GM10248 (cell line): ENCODE measurements at places on chromosomes 7 and 10.
A peak's percentile ranks its signal among the peaks of the same experiment; 100 is the strongest.

- no peak for DNase-seq
Measured at GRCh38 chr7:4024133-4024532, 658.0 kb upstream of the FOXK1 start.

DNA sequence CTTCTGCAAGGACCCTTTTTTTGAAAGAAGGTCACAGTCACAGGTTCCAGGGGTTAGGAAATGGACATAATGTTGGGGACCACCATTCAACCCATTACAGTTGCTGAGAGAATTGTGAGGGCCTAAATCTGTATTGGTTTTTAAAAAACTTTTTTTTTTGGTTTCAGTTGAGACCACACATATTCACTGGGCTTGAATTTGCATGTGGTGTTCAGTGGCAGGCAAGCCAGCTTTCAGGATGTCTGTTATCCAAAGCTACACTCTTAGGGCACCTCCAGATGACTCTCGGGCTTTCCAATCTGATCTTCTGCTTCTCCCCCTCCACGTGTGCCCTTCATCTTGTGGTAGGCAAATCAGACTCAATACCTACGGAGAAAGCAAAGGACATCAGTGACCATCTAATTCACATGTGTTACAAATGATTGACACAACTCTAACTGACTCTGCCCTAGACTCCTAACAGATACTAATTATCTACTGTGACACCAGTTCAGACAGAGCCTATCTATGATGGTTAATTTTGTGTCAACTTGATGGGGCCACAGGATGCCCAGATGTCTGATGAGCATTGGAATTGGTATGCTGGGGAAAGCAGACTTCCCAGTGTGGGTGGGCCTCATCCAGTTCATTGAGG lies 93.3 kb upstream of the ELMO1 start:
- DNase-seq = no peak

GRCh38 chr7:154409703-154410311 lies 357.6 kb downstream of the DPP6 start:
- no peak for DNase-seq

DNA sequence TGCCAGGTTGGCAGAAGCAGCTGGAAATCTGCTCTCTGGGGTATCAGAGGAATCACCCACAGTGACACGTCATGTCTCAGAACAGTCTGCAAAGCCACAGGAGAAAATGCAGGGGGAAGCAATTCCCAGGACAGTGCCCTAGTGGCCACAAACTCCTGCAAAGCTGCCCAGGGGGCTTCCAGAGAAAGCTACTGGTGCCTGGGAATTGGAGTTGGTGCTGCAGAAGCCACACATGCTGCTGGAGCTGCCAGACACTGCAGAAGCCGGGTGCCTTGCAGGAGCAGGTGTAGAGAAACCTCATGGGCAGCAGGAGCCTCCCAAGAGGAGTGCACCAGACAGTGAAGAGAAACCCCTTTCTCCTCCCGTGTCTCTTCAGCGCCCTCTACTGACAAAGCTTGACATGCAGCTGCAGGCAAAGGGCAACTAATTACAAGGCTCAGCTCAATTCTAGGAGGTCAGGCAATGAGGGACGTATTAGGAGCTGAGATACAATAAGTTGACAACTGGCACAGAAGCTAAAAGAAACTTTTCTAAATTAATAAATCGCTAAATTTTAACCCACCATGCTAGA lies 30.2 kb upstream of the NUB1 start:
- DNase-seq = no peak

- no peak for DNase-seq
Measured at GRCh38 chr7:2878306-2878705, 34.2 kb upstream of the GNA12 start.

- DNase-seq = no peak
Measured at GRCh38 chr10:107656932-107657331, 492.4 kb upstream of the SORCS1 start.

GRCh38 chr7:102321351-102322201 lies 34.7 kb downstream of the SPDYE6 start:
- DNase-seq = peak; percentile 48

- no peak for DNase-seq
Measured at GRCh38 chr10:101008823-101009423, 9.3 kb downstream of the LZTS2 start.

DNA sequence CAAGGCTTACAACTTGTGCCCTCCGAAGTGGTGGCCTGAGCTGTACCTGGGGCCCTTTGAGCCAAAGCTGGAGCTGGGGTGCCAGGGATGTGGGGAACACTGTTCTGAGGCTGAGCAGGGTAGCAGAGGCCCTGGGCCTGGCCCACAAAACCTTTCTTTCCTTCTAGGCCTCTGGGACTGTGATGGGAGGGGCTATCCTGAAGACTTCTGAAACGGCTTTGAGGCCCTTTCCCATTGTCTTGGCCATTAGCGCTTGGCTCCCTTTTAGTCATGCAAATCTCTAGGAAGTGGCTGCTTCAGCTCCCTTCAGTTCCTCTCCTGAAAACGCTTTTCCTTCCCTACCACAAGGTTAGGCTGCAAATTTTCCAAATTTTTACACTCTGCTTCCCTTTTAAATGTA lies 16.8 kb upstream of the CRYGN start:
- no peak for DNase-seq

- no peak for DNase-seq
Measured at GRCh38 chr7:30721211-30721610, 30.7 kb upstream of the INMT start.

- DNase-seq = no peak
Measured at GRCh38 chr7:71325151-71325550, 193.2 kb downstream of the GALNT17 start.

GRCh38 chr7:29457141-29457561 lies 106.5 kb upstream of the PRR15 start:
- DNase-seq = no peak

GRCh38 chr7:140595468-140596092 lies 45.0 kb downstream of the DENND2A start:
- DNase-seq = no peak

GRCh38 chr10:11510281-11510680 lies 101.2 kb downstream of the USP6NL start:
- no peak for DNase-seq

- peak; percentile 17 for DNase-seq
Measured at GRCh38 chr7:44533301-44534055, 7.7 kb downstream of the NPC1L1 start.

GRCh38 chr10:28214219-28214618 lies 88.6 kb downstream of the MPP7 start:
- no peak for DNase-seq

DNA sequence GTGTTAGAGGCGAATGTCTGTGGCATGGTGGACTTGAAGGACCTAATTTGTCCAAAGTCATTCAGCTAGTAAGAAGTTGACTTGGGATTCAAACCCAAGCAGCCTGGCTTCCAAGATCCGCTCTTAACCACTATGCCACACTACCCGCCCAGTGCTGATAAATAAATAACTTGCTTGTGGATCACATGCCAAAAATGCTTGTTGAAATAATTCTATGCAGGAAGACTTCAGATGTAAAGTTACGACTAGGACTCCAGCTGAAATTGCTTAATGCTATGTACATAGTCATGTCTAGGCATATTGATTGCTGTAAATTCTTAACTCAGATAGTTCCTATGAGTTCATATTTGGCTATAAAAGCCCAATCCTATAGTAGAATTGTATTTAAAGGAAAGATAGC lies 76.0 kb downstream of the PLXDC2 start:
- DNase-seq = no peak

DNA sequence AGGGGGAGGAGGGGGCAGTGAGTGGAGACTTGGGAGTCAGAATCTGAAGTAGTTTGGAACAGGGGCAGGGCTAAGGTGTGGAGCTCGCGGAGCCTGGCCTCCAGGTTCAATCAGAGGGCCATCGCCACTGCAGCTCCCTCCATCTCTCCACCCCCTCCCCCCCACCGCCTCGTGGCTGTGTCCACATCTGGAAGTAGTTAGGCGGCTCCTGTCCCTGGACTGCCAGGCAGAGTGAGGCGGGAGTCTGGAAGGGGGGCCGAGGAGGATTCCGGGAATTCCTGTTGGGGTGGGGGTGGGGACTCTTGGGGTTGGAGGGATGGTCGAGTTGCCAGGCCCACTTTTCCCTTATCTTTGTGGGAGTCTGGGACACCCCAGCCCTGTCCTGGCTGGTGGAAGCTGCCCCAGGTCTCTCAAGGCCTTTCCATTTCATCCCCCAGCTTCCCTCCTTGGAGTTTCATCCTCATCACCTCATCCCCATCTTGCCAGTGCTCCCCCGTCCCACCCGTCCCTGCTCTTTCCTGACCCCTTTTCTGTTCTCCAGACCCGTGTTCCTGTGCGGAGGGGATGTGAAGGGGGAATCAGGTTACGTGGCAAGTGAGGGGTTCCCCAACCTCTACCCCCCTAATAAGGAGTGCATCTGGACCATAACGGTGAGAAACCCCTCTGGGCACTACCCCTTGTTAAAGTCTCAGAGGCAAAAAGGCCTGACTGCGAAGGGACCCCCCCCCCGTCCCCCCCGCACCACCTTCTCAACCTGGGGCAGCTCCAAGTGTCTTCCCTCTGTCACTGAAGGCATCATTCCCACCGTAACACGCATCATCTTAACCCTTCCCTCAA lies 944 bp downstream of the PCOLCE start:
- DNase-seq = no peak

- no peak for DNase-seq
Measured at GRCh38 chr10:17682236-17682946, 38.4 kb downstream of the STAM start.

- no peak for DNase-seq
Measured at GRCh38 chr10:114839901-114840300, 18.3 kb downstream of the FHIP2A start.
